ENCODE measurements at places on chromosomes 5 and 9.

- DNase-seq, result no peak
These were observed 309.5 kb downstream of the PDE4D start for GRCh38 chr5:59583810-59584562.

GRCh38 chr9:70111042-70111602 is 67.5 kb downstream of the MAMDC2 start:
- peak; percentile 44 for DNase-seq

GRCh38 chr5:149166128-149166527 is 24.8 kb downstream of the ABLIM3 start:
- DNase-seq, result no peak

GRCh38 chr5:3394891-3395599 is 200.6 kb upstream of the IRX1 start:
- DNase-seq, result no peak

- no peak for DNase-seq
These were observed 38.0 kb downstream of the VAV2 start for GRCh38 chr9:133953976-133954709.

DNA sequence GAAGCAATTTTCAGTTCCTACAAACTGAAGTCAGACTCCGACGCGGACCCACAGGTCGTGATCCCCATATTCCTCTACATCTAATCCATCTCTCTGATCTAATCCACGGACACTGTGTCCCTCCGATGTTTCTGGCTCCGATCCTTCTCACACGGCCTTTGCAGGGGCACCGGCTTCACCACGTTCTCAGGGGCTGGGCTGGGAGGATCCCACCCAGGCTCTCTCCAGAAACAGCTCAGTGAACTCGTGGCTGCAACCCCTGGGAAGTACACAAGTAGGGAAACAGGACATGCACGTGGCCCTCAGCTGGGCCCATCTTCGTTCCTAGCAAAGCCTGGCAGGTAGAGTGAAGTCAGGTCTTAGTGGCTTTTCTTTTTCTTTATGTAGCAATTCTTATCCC is 49.1 kb upstream of the OLFM1 start:
- DNase-seq, result no peak

- DNase-seq, result peak; percentile 24
These were observed 103.2 kb downstream of the SNCAIP start for GRCh38 chr5:122415030-122415800.

GRCh38 chr9:127913682-127914081 is 3.2 kb downstream of the ST6GALNAC4 start:
- DNase-seq, result no peak

- no peak for DNase-seq
These were observed 598.5 kb downstream of the BNC2 start for GRCh38 chr9:16271967-16272366.

- DNase-seq, result no peak
These were observed 118.2 kb upstream of the MTAP start for GRCh38 chr9:21684231-21684630.

GRCh38 chr5:53024535-53024934 is 35.4 kb downstream of the ITGA2 start:
- DNase-seq, result no peak

DNA sequence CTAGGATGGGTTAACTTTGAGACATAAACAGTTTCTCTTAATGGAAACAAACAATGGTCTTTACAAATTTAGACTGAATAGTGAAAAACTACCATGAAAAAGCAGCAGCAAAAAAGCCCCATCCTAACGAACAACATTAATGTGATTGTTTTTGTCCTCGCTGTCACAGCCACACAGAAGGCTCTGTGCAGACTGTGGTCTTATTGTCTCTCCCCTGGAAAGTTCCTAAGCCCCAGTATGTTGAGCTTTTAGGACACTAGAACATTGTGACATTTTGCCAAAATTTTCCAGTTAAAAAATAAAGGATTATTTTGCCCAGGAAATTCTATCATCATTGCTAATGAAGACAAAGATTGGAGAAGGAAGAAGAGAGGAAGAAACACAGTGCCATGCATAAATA is 12.6 kb upstream of the SOWAHA start:
- DNase-seq, result no peak

GRCh38 chr5:112703866-112704820 is 33.5 kb upstream of the APC start:
- DNase-seq, result no peak

DNA sequence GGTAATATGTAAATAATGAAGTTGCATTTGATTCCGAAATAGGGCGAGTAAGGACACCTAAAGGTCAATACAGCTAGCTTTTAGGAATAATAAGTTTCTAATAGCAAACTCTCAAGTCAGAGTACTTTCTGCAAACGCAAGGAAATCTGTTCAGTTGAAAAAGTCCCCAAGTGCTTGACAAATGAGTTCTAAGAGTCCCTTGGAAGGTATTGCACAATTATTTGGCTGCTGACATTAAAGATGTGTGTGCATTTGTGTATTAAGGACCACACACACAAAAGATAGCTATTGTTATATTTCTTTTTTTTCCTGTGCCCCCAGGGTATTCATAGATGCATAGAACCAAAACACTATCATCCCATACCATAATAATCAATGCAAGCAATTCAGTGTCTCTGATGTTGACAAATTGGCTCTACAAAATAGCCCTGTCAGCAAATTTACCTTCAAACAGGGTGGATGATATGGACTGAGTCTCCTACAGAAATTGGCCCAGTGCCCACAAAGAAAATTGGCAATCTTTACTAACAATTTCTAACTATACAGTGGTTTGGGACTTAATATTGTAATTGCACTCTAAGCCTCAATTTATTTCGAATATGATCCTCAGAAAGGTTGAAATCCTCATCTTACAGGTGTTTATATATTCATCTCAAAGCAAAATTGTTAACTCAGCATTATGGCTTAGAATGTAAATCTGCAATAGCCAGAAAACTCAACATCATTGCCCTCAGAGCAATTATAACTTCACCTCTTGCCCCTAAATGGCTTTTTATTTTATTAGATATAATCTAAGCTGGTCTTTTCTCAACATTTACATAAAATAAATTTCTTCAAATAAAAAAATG is 827.2 kb downstream of the MAT2B start:
- no peak for DNase-seq

GRCh38 chr9:114434878-114435311 is 47.1 kb upstream of the AKNA start:
- DNase-seq, result no peak

GRCh38 chr9:136444102-136444501 is 4.5 kb upstream of the INPP5E start:
- DNase-seq, result no peak

DNA sequence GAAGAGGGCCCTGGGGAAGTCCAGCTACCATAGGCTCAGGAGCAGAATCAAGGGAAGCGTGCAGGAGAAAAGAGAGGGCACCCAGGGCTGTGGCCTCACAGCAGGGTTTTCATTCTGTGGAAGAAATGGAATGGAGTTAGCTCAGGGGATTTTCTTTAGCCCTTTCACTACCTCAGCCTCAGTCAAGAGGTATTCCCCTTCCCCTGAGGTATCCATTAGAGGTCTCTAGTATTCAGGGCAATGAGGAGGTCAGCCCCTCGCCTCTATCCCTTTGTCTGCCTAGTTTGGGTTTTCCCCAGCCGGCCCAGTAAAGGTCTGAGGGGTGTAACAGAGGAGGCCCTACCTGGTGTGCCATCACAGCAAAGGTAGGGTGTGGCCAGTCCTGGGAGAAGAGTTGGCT is 21.5 kb downstream of the GFRA3 start:
- DNase-seq, result no peak

DNA sequence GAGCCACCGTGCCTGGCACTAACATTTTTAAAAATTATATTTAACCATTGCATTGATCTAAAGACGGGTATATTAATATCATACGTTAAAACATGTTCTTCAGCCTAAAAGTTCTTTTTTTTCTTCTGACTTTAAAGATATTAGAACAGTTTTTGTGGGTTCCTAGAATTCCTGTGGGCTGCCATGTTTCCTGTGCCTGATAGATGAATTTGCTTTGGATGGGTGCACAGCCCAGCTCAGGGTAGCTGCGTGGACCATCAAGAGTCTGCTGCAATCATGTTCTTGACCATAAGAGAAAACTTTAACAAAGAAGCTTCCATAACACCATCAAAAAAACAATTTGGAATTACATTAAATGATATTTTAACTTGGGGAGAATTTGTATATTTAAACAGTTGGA is 2.4 kb upstream of the LAMC3 start:
- no peak for DNase-seq

DNA sequence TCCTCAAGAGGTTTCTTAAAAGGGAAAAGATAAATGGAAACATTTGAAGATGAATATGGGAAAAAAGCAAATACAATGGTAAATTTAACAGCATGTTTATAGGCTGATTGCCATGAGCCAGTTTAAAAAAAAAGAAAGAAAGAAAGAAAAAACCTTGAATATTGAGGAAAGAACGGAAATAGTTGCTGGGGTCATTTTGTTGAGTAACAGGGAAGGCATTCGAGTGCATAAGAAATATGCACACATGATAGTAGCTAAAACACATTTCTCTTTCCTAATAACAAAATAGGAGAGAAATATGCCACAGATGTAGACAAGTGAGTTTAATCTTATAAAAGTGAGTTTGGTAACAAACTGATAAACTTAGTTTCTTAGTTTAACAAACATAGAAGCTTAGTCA is 864.6 kb upstream of the ACO1 start:
- no peak for DNase-seq

DNA sequence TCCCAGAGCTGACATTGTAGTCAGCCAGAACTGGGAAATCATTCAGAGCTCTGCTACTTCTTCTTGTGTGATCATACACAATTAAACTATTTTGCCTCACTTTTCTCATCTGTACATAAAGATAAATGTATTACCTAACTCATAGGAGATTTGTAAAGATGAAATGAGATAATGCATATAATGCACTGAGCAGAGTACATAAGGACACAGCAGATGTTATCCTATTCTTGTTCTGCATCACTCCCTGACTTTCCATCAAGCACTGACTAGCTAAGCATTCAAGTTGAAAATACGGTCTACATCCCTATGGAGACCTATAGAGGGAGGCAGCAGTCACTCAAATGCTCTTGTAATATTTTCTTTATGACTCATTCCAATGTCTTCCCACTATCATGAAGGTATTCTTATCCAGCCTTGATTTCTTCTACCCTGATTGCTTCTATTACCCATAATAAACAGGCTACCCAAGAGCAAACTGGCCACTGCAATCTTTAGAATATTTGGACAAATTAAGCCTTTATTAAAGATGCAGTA is 16.3 kb upstream of the PRR16 start:
- no peak for DNase-seq

- no peak for DNase-seq
These were observed 28.2 kb downstream of the NMUR2 start for GRCh38 chr5:152376886-152377285.

- no peak for DNase-seq
These were observed 140.8 kb downstream of the CEP120 start for GRCh38 chr5:123282444-123282843.

GRCh38 chr5:26482810-26483375 is 555.5 kb downstream of the CDH9 start:
- no peak for DNase-seq

DNA sequence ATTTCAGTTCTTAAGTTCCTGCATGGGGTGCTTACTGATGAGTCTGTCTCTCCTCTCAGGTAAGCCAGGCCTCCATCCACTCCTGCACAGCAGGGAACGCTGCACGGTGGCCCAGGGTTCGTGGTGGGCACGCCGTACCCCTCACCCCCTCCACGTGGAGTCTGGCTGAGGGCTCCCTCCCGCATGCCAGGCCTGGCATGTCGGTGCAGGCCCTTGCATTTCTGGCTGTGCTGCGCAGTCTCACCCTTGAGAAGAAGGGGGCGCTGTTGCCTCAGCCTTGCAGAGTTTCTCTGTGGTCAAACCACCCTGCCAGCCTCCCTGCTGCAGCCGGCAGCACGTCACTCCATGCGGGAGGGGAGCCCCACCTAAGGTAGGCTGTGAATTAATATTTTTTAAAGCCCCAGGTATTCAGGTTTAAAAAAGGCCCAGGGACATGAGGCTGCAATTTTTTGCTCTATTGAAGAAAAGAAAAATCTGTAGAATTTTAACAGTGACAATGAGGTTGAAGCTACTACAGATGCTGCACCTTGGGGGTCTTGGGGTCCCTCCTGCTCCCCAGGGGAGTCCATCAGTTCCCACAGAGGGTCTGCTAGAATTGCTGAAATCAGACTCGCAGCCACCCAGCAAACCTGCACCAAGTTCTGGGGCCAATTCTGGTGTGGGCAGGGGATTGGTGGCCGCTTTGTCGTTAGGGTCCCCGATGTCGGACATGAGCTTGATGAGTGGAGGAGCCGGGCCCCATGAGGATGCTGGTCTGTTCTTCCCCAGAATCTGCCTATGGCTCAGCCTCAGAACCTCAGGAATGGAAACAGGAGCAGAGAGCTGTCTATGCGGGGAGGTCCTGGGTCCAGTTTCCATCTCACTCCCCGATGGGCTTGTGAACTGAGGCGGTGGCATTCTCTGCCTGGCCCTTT is 52.6 kb downstream of the TENT4A start:
- peak; percentile 89 for DNase-seq
